ENCODE measurements at places on chromosomes 6 and 20. TPM values are rescaled to one million over a fixed set of nuclear protein-coding genes. Genes with fewer than 3 reads are reported as not detected.

GRCh38 chr6:70385901-70386300 lies 27.4 kb upstream of the FAM135A start:
- peaks cover 5% of the 10 kb centered on the region for H3K27me3 ChIP-seq
- no peaks in the 10 kb centered on the region for H3K36me3 ChIP-seq
- no peak overlapping the region for H3K27ac ChIP-seq
- no peak overlapping the region for H3K4me3 ChIP-seq
- no peak for DNase-seq

DNA sequence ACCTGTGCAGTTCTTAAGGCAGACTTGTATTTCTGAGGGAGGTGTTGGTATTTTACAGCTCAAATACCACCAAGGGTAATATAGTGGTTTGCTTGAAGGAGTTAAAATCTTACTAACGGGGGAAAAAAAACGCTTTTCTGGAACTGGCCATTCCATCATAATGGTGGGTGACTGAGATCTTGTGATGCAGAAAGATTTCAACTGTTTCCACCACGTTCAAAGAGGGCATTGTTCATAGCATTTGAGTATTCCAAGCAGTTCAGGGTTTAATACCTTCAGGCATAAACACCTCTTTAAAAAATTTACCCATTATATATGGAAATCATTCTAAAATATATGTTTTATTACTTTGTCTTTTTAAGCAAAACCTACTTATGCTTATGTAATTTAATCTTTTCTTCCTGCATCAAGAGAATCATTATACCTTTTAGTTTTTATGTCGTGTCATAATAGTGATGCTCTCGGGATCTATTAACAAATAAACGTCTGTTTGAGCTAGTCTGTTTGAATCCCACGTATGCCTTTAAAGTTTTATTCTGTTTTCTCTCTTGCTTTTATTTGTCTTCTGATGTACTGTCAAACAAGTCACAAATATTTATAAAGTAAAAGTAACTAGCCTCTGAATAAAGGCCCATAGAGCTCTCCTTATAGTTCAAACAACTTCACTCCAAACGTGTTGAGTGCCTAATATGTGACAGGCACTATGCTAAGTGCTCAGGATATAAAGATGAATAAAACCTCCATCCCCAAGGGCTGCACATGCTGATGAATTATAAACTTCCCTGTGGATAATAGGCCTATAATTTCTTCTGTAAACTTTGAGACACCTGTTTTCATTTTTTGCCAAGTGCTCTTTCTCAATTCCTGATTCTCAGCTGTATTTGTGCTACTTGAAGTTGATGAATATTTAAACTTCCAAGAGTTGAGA lies 298.8 kb upstream of the FERMT1 start:
- DNase-seq, result no peak
- H3K4me1 ChIP-seq, result no peaks in the 10 kb centered on the region
- no peak overlapping the region for H3K4me3 ChIP-seq

GRCh38 chr20:58129721-58130151 lies 98.7 kb downstream of the ANKRD60 start:
- H3K27me3 ChIP-seq, result peaks cover 14% of the 10 kb centered on the region
- DNase-seq, result no peak
- no peak overlapping the region for H3K27ac ChIP-seq
- H3K36me3 ChIP-seq, result no peaks in the 10 kb centered on the region
- peaks cover 24% of the 10 kb centered on the region for H3K4me1 ChIP-seq
- H3K4me3 ChIP-seq, result no peak overlapping the region

DNA sequence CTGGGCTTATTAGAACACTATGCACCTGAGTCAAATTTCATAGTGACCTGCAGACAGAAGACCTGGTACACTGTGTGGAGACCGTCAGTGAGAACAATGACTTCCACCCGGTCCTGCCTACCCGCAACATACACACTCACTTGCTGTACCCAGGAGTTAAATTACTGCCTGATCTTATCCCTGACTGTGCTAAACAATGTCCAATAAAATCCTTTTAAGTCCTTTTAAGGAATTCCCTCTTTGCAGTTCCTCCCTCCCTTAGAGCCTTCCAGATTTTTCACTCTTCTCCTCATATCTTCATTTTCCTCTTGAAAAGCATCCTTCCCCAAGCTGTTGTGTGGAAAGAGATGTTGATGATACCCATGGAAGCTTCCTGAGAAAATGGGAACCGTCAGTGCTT lies 3.4 kb upstream of the KCNG1 start:
- peaks cover 16% of the 10 kb centered on the region for H3K4me1 ChIP-seq
- no peaks in the 10 kb centered on the region for H3K36me3 ChIP-seq
- no peak overlapping the region for H3K4me3 ChIP-seq

Gene GPX5
- total RNA-seq, result not detected
